ENCODE measurements at places on chromosomes 16 and 17.

DNA sequence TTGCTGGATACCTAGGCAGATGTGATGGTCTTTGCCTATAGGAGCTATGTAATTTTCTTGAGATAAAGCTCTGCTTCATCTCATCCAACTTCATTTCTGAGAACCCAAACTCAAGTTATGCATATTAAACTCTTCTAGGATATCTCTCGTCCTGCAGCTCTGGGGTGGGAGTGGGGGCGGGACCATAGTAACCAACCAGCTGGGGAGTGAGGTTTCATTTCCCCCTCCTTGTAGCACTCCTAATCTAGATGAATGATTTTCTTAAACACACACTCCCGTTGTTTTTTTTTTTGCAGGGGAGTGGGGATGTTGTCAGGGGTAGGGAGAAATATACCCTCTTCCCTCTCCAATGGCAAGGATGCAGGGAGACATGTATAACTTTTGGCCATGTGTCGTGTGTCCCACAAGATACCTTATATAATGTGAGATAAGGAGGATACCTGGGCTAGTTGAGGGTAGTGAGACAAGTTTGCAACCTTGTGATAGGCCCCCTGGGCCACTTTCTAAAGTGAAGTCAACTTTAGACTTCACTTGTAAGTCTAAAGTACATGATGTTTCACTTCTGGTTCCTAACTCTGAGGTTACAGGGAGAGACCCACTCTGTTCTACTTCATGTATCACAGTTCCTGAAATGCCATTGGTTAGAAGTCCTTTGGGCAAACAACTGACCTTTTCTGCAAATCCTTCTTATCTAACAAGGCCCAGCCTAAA is 10.5 kb upstream of the HEATR6 start:
- DNase-seq = no peak

- no peak for DNase-seq
Measured at GRCh38 chr17:37174205-37174604, 201.6 kb upstream of the C17orf78 start.

DNA sequence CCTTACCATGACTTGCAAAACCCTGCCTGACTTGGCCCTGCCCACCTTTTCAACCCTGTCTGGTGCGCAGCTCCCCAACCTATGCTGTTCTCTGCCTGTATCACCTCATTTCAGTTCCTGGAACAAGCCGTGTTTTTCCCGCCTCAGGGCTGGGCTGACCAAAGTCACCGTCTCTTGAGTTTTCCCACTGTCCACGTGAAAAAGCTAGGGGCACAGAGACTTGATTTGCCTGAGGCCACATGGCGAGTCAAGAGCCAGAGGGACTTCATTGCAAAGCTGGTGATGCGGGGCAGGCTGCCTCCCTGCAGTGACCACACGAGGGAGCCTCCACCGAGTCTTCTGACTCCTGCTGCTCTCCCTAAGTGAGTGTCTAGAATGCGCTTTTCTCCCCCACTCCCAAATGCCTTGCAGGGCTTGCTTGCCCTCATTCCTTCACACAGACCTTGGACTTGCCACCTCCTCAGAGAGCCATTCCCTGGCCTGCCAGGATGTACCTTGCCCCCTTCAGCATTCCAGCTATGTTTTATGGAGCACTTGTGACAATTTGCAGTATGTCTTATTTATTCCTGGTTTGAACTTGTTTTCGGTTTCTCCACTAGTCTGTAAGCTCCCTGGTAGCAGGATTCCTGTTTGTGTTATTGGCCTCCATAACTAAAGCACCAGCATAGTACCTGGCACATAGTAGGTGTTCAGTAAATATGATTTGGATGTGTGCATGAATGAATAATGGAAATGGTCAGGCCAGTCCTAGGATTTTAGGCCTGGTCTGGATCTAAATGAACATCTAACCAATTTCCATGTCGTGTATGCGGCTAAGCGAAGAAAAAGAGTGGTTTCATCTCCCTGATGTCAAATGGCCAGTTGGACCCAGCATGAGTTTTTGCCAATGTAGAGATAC is 252.3 kb downstream of the SNX29 start:
- peak; percentile 31 for DNase-seq

DNA sequence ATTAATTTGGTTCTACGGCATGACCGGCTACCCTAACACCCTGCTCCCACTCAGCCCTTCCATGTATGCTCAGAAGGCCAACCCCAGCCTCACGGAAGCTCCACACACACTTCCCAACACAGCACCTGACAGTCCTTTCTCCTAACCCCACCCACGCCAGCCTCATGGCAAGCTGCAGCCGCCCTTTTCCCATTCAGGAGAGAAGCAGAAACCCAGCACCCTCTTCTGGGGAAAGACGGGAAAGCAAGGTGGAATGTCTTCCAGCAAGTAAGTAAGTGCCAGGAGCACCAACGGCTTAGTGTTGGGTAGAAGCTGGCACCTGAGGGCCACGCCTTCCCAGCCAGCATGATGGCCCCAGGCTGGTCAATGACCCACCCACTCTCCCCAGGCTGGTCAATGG is 32.1 kb downstream of the ABR start:
- DNase-seq = no peak

DNA sequence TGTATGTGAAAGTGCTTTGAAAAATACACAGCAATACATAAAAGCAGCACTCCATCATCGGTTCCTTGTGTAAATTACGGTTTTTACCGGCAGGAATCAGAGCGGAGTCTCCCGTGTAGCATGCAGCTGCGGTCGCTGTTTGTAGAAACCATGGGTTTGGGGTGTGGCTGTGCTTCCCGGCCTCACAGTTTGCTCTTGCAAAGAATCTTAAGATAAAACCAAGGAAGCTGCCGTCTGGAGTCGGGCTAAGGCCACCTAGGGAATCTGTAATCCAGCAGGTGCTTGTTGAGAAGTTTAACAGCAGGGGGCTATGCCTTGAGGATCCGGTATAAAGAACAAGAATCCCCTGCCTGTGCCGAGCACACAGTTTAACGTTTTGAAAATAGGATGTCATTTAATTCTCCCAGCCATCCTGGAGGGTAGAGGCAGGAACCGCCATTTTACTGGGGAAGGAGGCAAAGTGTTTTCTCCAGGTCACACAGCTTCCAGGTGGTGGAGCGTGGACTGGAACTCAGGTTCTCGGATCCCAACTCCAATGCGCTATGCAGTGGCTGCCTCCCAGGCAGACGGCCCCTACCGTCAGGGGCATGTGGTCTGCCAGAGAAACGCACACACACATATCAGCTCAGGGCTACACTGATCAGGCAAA is 6.0 kb upstream of the TLCD3A start:
- no peak for DNase-seq

GRCh38 chr16:50428742-50429141 is 60.0 kb upstream of the BRD7 start:
- DNase-seq = no peak

DNA sequence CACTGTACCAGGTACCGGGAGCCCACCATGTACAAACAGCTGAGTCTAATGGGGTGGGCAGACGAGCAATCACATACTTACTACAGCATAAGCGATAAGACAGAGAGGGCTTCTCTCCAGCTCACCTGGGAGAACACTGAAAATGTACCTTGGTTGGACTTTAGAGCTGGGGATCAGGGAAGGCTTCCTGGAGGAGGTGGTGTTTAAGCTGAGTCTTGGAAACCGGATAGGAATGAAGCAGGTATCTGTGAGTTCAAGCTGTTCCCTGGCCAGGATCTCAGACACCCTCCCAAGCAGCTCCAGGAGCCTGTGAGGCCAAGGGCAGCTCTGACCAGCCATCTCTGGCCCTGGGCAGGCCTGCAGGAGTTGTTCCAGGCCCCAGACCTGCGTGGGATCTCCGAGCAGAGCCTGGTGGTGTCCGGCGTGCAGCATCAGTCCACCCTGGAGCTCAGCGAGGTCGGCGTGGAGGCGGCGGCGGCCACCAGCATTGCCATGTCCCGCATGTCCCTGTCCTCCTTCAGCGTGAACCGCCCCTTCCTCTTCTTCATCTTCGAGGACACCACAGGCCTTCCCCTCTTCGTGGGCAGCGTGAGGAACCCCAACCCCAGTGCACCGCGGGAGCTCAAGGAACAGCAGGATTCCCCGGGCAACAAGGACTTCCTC is 8.0 kb upstream of the SERPINF1 start:
- peak; percentile 61 for DNase-seq

DNA sequence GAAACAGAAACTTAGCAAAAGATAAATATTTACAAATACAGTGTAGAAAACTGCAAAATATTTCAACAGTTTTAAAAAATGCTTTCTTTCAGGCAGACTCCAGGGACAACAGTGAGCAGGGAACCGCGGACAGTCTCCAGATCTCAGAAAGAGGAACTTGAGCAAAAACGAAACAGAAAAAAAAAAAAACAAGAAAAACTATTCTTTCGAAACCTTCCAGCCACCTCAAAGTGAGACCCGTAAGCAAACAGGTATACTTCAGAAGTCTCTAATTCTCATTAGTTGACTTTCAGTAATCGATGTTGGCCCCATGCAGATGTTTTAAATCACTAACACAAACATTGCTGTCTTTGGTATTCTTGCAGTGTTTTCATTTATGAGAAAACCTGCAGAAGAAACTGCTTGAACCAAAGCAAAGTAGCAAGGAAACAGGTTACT is 15.7 kb upstream of the CCL1 start:
- DNase-seq = peak; percentile 75

DNA sequence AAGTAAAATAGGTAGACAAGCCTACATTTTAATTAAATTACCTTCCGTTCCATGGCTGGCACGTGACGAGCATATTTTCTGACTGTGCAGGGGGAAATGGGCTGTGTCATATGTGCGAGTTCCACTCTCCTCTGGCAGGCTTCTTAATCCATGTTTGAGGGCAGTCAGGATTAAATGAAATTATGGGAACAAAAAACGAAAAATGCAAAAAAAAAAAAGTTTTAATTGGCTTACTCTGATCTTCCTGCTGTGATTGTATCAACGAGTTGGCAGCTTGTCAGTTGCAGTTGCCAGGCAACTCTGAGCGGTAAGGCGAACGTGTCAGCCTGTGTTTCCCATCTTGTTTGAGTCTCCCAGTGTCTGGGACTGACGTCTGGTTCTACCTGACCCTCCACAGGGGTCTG is 302.9 kb upstream of the XYLT1 start:
- no peak for DNase-seq

Measured in suppressor macrophage treated with lipopolysaccharide for 1 hour (primary cell).